ENCODE measurements at places on chromosomes 2 and 18. TPM values are rescaled to one million over a fixed set of nuclear protein-coding genes. Genes with fewer than 3 reads are reported as not detected.

PPP1R1C gene
- 0.50 TPM for total RNA-seq

KCNG2 gene
- 6.4 TPM for total RNA-seq

SNRPD1 gene
- 9.2 TPM for total RNA-seq

MC5R gene
- total RNA-seq = not detected

EMX1 gene
- total RNA-seq = not detected

MRO gene
- under 0.01 TPM for total RNA-seq

OXER1 gene
- 0.26 TPM for total RNA-seq

FAM228A gene
- total RNA-seq = 0.99 TPM

RAB27B gene
- 0.77 TPM for total RNA-seq

ASPRV1 gene
- 0.33 TPM for total RNA-seq

MGAT4A gene
- total RNA-seq = 0.26 TPM

KIAA2012 gene
- total RNA-seq = under 0.01 TPM

PID1 gene
- 8.2 TPM for total RNA-seq

DYTN gene
- total RNA-seq = not detected

ABI2 gene
- total RNA-seq = 27.0 TPM

RAPGEF4 gene
- total RNA-seq = 1.3 TPM

POTEJ gene
- not detected for total RNA-seq

ALPP gene
- not detected for total RNA-seq

SOCS6 gene
- total RNA-seq = 44.1 TPM

METTL5 gene
- total RNA-seq = 50.9 TPM

FAM98A gene
- total RNA-seq = 16.2 TPM

CYP1B1 gene
- total RNA-seq = 94.1 TPM

TNS1 gene
- 44.4 TPM for total RNA-seq

IGFBP5 gene
- 1,100 TPM for total RNA-seq

CD8B gene
- not detected for total RNA-seq

RFTN2 gene
- total RNA-seq = 10.2 TPM

EN1 gene
- total RNA-seq = under 0.01 TPM

OLA1 gene
- total RNA-seq = 70.4 TPM

NETO1 gene
- 0.26 TPM for total RNA-seq

ZSWIM2 gene
- total RNA-seq = under 0.01 TPM

PSMA8 gene
- not detected for total RNA-seq

PROKR1 gene
- not detected for total RNA-seq

ARHGAP28 gene
- 27.2 TPM for total RNA-seq

OR6B2 gene
- not detected for total RNA-seq

DNER gene
- total RNA-seq = 0.26 TPM

ASB3 gene
- total RNA-seq = 32.6 TPM

MC2R gene
- total RNA-seq = not detected

NMUR1 gene
- 0.50 TPM for total RNA-seq

RNF152 gene
- 24.4 TPM for total RNA-seq

EHD3 gene
- 30.6 TPM for total RNA-seq

GKN2 gene
- total RNA-seq = not detected

SLC38A11 gene
- total RNA-seq = 0.50 TPM

MAL gene
- not detected for total RNA-seq

MYOM1 gene
- 0.26 TPM for total RNA-seq

PLGLB1 gene
- 0.99 TPM for total RNA-seq

LHCGR gene
- not detected for total RNA-seq

ERFE gene
- 1.5 TPM for total RNA-seq

IL36G gene
- total RNA-seq = not detected

CD8A gene
- total RNA-seq = not detected

CIDEA gene
- total RNA-seq = 0.26 TPM

PGAP1 gene
- total RNA-seq = 8.2 TPM

CD207 gene
- total RNA-seq = not detected

DNAH6 gene
- total RNA-seq = under 0.01 TPM

CTDSP1 gene
- 40.6 TPM for total RNA-seq

RIT2 gene
- total RNA-seq = not detected

NAT8 gene
- not detected for total RNA-seq

KCTD1 gene
- total RNA-seq = 7.4 TPM

CCDC74A gene
- 5.9 TPM for total RNA-seq

ATP5MC3 gene
- 63.9 TPM for total RNA-seq

Measured in fibroblast of lung (primary cell).